HTR-8/SVneo (cell line): ENCODE measurements at places on chromosomes 7 and 10.

GRCh38 chr7:124489925-124490324 is 275.7 kb downstream of the GPR37 start:
- DNase-seq, result no peak

GRCh38 chr7:23299770-23300300 is 696 bp downstream of the MALSU1 start:
- no peak for DNase-seq

- DNase-seq, result no peak
These were observed at the start of gene ABCA13 for GRCh38 chr7:48171202-48171601. Gene ABCA13, plus strand, starts transcription at chr7:48171458. Its CDS starts 26 bp downstream, at chr7:48171484.

DNA sequence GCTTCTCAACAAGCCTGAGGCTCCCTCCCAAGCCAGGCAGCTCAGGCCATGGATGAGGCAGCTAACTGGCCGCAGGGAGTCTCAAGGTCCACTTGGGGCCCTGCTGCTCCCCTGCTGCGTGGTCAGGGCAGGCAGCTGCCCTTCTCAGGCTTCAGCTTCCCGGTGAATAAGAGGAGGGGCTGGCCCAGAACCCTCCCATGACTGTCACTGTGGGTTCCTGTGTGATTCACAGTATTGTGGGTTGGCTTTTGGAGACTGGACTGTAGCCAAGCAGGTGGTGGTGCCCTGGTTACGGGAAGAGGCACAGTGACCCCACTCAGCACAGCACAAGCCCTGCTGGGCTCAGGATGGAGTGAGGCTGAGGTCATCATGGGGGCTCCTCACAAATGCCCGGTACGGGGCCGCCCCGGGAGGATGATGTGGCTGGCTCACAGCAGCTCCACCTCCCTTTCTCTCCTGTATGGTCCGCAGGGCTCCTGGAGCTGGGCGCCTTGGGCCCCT is 189.8 kb downstream of the HECW1 start:
- peak; percentile 41 for DNase-seq

- DNase-seq, result no peak
These were observed 3.8 kb upstream of the CH25H start for GRCh38 chr10:89210794-89211425.

GRCh38 chr7:140404565-140405065 is 757 bp downstream of the RAB19 start:
- DNase-seq, result no peak

GRCh38 chr10:80686734-80687475 is 149.2 kb downstream of the SH2D4B start:
- DNase-seq, result no peak

DNA sequence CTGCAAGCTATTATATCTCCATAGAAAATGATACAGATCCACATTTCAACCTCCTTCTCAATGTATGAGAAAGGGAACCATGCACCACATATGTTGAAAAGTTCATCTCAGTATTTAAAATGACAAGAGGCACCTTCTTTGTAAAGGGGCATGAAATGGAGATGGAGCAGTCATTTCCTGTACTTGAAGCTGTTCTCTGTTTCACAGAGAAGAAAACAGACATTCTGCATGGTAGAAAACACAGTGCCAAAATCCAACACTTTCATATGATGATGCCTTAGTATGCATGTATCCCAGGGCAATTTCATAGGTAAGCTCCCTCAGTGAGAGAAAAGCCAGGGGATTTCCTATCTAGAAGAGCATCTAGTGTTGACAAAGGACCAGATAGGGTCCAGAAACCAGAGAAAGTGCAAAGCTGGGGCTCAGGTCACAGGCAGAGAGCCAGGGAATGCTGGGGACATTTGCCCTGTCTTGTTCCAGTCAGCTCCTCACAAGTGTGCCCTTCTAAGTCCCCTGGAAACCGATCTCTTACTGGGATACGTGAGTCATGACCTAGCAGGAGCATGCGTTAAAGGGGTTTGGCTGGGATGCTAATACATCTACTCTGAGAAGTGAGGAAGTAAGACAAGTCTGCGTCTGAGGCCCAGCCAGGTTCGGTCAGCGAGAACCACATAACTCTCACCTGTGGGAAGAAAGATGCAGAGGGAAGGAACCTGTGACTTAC is 118.7 kb downstream of the ICA1 start:
- no peak for DNase-seq

GRCh38 chr7:134699899-134700298 is 53.2 kb downstream of the BPGM start:
- no peak for DNase-seq

GRCh38 chr7:101094791-101095375 is 9.6 kb downstream of the TRIM56 start:
- DNase-seq, result no peak

DNA sequence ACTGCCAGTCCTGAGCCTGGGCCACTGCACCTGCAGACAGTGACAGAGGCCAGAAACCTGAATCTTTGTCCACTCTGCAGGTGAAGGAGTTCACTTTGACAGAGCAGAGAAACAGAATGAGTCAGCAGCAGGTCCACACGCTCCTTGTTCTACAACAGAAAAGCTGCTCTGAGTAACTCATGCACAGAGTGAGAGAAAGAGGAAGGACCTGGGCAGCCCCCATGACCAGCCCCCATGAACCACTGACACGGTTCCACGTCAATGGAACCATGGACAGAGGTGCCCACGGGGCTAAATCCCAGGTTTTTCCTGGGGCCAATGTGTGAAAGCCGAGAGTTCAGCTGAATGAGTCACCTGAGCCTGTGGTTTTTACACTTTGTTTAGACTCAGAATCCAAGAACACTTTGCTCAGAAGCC is 40.8 kb upstream of the CTBP2 start:
- DNase-seq, result peak; percentile 23

GRCh38 chr10:43479275-43479674 is 42.4 kb downstream of the ZNF487 start:
- no peak for DNase-seq

DNA sequence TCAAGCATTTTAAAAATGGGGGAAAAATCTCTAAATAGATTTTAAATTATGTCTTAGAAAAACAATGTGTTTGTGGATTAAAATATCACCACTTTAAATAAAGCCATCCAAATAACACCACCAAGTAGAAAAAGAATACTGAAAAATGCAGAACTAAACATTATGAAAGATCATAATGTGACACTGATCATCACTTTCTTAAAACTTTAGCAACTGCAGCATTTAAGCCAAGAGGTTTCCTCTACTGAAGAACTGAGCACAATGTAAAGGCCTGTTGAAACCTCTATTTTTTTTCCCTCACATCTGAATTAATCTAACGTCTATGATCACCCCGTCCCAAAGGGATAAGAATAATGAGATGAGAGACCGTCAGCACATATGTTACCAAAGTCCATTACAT is 18.6 kb downstream of the MINDY3 start:
- no peak for DNase-seq

DNA sequence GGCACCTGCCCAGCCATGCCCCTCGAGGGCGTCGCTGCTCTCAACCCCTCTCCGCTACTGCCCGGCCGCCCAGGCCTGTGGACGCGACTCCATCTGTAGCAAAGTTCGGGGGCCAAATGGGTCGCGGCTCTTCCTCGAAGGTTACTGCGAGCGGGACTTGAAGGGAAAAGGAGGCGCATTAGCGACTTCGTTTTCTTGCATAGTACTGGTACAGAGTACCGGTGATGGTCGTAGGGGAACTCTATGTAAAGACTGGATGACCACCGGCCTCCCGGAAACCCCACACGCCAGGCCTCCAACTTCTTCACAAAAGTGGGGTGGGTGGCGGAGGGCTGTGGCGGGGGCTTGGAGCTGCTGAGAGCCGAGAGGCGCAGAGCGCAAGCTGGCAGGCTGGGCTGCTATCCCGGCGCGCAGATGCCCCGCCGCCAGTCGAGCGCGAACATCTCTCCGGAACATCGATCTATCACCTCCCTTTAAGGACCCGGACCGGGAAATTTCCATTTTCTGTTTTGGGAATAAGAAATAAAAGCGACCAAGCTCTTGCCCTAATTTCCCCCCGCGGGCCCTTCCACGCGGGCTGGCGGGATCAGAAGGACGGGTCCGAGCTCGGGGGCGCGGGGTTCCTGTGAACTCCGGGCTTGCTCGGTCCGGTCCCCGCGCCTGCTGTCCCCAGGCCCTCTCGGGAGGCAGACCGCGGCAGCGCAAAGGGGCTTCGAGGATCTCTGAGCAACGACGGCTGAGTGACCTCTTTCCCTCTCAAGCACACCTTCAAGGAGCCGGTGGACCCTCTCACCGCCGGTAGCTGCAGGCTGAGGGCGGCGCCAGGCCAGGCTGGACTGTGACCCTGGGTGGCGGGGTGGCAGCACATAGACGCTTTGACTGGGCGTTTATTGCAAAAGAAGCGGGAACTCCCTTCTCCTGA is 12.2 kb upstream of the FEZF1 start:
- no peak for DNase-seq

- DNase-seq, result no peak
These were observed 96.9 kb downstream of the OSBPL3 start for GRCh38 chr7:24882989-24883621.

DNA sequence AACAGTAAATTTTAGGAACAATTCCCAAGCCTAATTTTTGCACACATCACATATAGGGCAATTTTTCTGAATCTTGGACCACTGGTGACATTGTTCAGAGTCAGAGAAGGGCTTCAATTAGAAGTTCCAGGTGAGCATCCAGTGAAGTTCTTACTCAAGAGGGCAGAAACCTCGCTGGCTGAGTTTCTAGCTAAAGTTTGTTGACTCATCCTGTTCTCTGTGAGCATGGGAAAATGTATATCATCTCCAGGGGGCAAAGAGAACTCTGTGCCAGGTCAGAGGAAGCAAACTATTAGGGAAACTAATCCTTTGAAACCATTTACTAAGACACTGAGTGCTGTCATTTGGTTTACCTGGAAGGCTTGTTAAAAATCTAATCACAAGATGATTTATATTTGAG is 695.6 kb upstream of the IGFBP3 start:
- DNase-seq, result no peak

DNA sequence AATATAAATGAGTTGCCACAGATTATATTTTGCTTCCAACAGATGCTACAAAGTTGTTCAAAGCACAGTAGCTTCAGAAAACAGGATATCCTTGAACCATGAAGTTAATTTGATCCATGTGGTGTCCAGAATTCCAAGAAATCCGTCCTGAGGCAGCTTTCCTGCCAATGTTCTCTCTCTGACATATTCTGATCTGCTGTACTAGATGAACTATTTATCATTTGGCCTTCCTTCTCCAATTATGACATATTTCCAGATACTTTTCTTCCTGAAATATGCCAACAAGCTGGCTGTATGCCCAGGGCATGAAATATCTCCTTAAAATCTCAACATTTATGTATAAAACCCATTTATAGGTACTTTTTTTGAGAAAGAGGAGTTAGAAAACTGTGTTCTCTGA is 141.1 kb downstream of the SPAG6 start:
- DNase-seq, result no peak

DNA sequence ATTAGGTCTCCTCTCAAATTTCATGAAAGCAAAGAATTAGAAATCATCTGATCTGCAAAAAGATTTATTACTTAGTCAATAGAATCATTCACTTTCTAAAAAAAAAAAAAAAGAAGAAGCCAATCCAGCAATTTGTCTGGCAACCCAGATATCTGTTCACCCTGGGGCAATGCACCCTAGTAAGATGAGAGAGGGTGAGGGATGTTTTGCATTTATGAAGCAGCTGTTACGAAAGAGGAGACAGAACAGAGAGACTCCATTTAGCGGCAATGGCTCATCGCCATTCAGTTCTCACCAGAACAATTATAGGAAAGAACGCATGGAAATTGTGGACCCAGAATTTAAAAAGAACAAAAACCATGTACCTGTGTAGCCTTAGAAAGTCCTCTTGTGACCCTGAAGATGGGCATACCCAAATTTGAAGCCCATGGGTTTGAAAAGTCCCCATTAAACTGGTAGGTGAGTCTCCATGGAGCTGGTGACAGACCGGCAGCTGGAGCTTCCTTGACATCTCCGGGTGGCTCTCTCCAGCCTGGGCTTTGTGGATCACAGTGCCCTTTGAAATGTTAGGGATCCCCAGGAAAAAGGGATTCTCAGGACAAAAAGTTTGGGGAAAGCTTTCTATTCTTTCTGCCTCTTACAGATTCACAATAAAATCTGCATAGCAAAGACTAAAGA is 45.5 kb upstream of the CCDC3 start:
- no peak for DNase-seq

DNA sequence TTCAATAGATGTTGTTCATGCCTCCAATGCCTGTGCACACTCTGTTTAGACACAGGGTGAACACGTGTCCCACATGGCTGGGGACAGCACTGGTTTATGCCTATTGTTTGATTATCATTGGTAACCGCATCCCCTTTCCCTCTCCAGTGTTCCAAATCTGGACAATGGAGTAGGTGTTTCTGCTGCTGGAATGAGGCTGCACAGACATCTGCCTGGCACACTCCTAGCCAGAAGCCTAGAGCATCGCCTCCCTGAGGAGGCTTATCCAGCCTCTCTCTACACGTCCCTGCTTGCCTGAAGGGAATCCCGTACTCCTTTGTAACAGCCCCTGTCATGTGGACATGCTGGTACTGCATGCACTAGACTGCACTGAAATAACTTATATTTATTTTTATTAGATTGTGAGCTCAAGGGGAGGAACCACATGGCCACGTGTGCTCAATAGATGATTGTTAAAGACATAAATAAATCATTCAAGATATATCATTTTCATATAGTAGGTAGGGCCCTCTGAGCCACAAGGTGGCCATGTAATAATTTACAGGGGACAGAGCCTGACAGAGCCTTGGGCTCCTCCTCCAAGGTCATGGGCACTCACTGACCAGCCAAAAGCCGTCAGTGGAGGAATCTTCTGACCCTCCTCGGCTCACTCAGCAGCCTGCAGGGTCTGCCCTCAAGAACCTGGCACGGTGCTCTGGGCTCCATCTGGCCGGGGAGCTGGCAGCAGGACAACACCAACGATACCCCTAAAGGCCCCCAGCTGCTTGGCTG is 310.9 kb upstream of the ZNF32 start:
- no peak for DNase-seq
